Hematopoietic multipotent progenitor cell (in vitro differentiated cells): ENCODE measurements at places on chromosomes 2 and 18. TPM values are rescaled to one million over a fixed set of nuclear protein-coding genes. Genes with fewer than 3 reads are reported as not detected.

The CTLA4 gene
- total RNA-seq, result under 0.01 TPM

The GKN2 gene
- total RNA-seq, result not detected

The SPDYA gene
- total RNA-seq, result 0.27 TPM

The PRKAG3 gene
- not detected for total RNA-seq

The SOX11 gene
- not detected for total RNA-seq
